ENCODE measurements at places on chromosomes 13 and 19.

DNA sequence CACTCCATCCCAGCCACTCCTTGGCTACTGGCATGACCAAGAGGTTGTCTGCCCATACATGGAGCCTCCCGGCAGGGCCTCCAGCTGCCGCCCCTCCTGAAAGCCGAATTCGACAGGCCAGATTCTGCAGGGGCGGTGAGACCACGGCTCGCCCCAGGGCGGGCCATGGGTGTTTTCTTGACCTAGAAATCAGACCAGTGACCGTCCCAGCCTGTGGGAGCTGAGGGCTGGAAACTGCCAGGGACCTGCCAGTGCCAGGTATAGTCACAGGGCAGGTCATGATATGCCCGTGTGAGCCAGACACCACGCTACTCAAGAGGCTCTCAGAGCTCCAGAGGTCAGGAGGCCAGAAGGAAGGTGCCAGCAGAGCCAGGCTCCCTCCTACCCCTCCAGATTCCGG is 16.8 kb downstream of the DAPK3 start:
- no peak for DNase-seq

DNA sequence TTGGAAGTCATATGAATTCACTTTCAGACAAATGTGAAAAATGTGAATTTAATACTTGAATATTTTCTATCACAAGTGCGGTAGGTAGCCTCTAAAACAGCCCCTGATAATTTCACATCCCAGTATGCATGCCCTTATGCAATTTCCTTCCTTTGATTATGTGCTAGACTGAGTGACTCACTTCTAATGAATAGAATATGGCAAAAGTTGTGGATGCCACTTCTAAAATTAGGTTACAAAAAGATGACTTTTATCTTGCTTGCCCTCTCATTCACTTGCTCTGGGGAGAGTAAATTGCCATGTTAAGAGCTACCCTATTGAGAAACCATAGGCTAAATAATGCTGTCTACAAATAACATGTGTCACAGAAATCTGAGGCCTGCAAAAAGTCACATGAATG is 402.5 kb upstream of the PCDH9 start:
- no peak for DNase-seq

DNA sequence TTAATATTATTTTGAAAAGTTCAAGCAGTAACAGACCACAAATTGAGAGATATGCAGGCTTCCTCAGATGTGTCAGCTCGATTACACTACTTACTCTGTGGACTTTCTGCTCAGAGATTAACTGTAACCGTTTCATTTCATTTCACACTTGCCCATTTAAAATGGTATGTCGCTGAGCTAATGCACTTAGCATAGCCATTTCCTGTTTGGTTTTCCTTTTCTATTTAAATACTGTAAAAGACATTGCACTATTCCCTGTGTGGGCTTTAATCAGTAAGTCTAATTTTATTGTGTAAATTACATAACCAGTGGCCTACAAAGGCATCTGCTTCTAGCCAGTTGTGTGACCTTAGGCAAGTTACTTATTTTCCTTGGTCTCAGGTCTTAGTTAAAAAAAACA is 237.6 kb downstream of the LACC1 start:
- DNase-seq: peak; percentile 21

DNA sequence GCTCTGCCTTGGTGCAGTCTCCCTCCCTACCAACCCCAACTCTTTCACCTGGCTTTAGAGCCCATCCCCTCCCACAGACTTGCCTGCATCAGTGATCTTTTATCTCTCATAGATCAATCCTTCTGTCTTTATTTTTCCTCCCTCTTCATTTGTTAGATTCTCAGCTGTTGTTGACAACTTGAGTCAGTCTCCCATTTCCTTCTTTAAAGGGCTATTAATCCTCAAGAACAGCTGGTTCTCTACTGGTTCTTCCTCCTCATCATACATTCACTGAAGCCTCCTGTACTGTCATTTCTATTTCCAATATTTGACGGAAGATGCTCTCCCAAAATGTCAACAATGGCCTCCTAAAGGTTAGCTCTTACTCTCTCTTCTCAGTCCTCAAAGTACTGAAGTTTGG is 408.2 kb downstream of the TBC1D4 start:
- DNase-seq: no peak

GRCh38 chr13:79803989-79804388 is 323.0 kb downstream of the NDFIP2 start:
- DNase-seq: no peak

GRCh38 chr19:52691215-52691610 is 43.6 kb downstream of the ZNF611 start:
- no peak for DNase-seq

DNA sequence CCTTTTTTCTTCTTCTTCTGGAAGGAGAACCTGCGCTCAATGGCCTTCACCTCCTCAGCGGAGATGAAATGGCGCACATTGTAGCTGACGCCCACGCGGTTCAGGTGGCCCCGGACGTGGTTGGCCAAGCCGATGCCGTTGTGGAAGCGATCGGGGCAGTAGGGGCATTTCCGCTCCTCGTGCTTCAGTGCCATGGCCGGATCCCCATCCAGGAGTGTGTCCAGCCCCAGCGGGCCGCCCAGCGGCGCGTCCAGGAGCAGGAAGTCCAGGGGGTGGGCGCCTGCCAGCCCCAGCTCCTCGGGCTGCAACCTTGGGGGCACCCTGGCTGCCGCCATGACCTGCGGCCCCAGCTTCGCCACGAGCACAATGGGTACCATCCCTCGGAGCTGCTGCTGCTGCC is 11.2 kb downstream of the WIZ start:
- no peak for DNase-seq

DNA sequence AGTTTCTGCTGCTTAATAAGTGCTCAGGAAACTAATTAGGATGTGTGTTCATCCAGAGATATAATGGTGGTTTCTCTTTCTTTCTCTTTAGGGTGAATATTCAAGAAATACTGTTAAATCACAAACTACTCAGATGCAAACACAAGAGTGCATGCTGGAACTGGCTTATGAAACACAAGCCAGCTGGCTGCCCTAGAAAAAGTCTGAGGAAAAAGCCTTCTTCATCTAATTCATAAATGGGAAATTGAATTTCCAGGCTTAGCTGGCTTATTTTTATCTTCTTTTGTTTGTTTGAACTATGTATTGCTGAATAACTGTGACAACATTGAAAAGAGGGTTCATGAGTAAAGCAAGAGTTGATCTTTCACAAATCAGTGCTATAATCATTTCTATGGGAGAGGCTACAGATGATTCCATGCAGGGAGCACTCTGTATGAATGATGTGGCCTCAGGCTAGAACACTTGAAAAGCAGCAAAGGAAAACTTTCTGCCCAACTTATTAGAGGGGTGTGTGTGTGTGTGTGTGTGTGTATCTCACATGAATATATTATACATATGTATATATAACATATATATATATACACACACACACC is 69.8 kb upstream of the SCEL start:
- DNase-seq: no peak

- no peak for DNase-seq
Observed at GRCh38 chr13:112984501-112984900, 15.5 kb downstream of the MCF2L start.

GRCh38 chr19:46451352-46451751 is 20.0 kb downstream of the PNMA8A start:
- no peak for DNase-seq

- DNase-seq: no peak
Observed at GRCh38 chr19:15022752-15023151, 26.5 kb upstream of the CASP14 start.

GRCh38 chr13:40982772-40983171 is 36.3 kb downstream of the ELF1 start:
- DNase-seq: peak; percentile 88

DNA sequence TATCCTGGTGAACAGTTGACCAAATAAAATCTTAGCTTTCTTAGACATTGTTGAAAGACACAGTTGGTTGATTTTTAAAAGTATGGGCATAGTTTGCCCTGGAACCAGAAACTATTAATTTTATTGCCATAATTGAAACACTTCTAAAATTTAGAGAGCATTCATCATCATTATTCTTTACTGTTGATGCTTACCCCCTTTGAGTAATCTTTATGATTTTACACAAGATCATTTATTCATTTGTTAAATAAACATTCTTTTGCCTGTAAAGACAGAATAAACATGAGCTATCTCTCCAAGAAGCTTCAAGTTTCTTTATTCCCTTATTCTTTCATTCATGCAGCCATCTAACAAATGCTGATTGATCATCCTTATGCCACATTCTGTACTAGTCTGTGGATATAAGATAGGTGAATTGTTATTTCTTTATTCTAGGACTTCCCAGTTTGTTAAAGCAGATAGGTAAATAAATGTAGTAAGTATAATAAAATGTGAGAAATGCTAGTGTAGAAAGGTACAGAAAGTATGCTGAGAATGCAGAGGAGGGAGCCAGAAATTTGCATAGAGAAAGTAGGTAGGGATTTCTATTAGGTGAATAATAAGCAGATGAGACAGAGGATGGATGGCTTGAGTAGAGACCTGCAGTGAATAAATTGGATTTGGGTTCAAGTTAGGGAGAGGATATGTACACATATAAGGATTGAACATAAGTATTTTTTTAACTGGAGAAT is 8.2 kb downstream of the SERTM1 start:
- no peak for DNase-seq

GRCh38 chr13:87524775-87525174 is 146.4 kb upstream of the SLITRK5 start:
- DNase-seq: no peak

GRCh38 chr13:59880468-59880867 is 283.3 kb downstream of the DIAPH3 start:
- no peak for DNase-seq

GRCh38 chr19:19866611-19867248 is 1.0 kb downstream of the ZNF253 start:
- peak; percentile 27 for DNase-seq

GRCh38 chr19:48659768-48660167 is 13.0 kb downstream of the NTN5 start:
- DNase-seq: no peak

DNA sequence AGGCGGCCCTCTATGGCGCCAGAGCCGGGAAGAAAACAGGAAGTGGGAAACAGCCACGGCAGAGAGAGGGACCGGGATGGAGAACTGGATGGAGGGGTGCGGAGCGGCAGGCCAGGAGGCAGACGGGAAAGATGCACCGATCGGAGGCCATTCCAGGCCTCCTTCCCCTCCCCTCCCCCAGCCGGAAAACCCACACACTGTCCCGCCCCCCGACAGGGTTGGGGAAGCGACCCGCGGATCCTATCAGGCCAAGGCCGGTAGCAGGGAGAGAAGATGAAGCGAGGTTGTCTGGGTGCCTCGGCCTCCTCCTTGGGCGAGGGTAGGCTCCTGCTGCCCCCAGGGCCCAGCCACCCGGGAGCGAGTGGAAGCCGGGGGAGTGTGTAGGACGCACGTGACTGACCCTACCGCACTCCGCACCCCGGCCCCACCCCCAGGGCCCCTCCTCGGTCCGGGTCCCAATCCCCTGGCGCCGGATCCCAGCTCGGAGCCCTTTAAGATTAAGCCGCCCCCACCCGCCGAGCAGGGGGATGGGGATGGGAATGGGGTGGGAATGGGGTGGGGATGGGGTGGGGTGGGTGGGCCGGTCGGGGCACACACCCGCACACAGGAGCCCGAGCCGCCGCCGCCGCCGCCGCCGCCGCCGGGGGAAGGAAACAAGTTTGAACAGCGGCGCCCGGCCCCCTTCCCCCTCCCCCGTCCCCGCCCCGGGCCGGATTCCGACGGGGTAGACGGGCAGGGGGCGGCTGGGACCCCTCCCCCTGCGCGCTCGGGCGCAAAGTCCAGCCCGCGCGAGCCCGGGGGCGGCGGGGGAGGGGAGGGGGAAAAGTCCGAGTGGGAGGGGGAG is 1.5 kb downstream of the ERF start:
- DNase-seq: peak; percentile 72

- no peak for DNase-seq
Observed at GRCh38 chr13:73065036-73065435, 6.2 kb downstream of the KLF5 start.

- no peak for DNase-seq
Observed at GRCh38 chr13:43195551-43195950, 172.2 kb downstream of the DNAJC15 start.

GRCh38 chr19:52211926-52212571 is 22.2 kb downstream of the PPP2R1A start:
- DNase-seq: no peak

GRCh38 chr13:72839831-72840426 is 58.0 kb downstream of the PIBF1 start:
- DNase-seq: peak; percentile 59

- DNase-seq: no peak
Observed at GRCh38 chr13:76799696-76800095, 86.5 kb downstream of the KCTD12 start.

DNA sequence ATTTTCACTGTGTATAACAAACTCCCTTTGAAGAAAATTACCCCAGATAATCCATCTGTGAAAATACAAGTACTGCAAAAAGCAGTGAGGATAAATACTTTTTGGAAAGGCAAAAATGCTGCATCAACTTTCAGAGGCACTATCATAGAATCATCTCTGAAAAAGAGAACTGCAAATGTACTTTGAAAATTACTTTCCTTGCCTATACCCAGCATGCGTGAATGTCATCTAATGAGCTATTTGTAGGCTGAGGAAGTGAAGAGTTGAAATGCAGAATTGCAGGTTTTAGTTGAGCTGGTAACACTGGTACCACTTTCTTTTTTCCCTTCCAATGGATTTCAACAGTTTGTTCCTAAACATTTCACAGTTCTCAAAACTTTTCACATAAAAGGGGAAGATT is 196.7 kb downstream of the TBC1D4 start:
- no peak for DNase-seq

DNA sequence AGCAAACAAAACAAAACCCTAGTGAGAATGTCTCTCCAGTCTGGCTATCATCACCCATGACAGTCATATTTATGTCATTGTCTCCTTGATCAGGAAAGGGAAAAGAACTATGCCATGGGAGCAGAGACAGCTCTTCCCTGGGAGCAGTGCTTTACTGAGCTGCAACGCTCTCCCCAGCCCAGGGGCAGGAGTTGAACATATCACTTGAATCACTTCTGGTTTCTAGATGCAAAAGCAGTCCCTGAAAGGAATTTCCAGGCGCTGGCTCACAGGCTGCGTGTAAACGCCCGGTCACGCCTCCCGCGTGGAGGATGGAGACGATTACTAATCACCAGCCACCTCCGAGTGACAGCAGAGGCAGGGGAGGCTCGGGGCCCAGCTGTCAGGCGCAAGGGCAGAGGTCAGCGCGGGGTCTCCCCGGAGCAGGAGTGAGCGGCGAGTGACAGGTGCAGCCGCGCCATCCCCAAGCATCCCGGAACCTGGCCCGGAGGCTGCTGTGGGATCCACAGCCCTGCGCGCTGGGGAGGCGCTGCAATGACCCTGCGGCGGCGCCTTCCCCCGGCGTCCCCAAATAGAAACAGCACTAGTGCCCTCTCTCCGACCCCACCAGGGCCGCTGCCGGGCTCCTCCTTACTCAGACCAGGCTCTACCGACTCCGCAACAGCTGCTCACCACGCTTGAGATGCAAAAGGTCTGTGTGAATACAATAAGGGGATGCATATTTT is 23.5 kb upstream of the DCLK1 start:
- no peak for DNase-seq

GRCh38 chr19:2302319-2303210 is 5.4 kb downstream of the LINGO3 start:
- DNase-seq: peak; percentile 31

- DNase-seq: peak; percentile 67
Observed at GRCh38 chr19:2461751-2462634, 5.2 kb upstream of the LMNB2 start.

Measured in erythroblast (primary cell).